ENCODE measurements at places on chromosomes 3 and 15.

DNA sequence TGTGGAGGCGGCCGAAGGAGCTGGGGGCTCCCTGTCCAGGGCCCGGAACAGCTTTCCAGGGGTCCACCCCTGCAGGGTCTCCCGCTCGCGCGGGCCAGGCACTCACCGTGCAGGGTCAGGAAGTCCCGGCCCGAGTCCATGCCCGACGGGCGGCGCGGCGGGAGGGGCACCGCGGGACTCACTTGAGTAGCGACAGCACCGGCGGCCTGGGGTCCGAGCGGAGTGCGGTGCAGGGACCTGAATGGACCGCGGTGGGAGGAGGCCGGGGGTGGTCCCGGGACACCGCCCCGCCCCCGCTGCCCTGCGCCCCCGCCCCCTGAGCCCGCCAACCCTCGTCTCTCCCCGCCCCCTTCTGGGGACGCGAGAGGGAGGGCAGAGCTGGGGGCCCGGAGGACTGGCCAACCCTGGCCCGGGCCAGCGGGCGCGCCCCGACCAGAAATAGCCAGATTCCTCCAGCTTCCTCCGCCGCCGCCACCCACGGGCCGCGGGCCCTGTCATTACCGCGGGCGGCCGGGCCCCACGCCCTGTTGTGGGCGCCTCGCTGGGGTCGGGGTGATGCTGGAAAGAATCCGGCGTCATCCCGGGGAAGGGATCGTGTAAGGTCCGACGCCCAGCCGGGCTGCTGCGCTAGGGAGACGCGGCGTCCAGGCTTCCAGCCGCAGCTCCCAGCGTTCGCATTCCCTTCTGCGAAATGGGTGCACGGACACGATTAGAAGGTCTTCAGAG, at the start of gene PLCD1:
PLCD1 (minus strand) TSS at position 243 of the 726 bp plus-strand sequence; CDS start at position 140, 103 bp downstream.
- no peak for DNase-seq

DNA sequence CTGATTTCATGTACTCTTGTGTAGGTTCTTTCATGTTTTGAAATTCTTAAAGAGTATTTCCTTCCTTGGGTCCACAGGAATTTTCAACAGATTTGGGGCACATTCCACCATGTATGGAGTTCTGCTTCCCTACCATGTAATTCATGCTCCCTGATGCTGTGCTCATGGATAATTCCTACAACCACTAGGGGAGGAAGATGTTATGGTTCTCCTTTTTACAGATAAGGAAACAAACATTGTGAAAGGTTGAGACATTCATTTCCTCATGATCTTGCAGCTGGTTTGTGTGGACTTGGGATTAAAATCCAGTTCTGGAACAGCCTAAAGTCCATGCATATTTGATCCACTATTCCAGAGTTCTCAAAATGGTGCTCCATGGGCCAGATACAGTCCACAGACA, 174.9 kb upstream of the FRMD4B start:
- no peak for DNase-seq

GRCh38 chr3:61807865-61808276, 246.5 kb downstream of the PTPRG start:
- no peak for DNase-seq

GRCh38 chr3:43699864-43700263, 9.1 kb downstream of the ABHD5 start:
- no peak for DNase-seq

- no peak for DNase-seq
Observed at GRCh38 chr15:71888797-71889196, 78.4 kb downstream of the NR2E3 start.

DNA sequence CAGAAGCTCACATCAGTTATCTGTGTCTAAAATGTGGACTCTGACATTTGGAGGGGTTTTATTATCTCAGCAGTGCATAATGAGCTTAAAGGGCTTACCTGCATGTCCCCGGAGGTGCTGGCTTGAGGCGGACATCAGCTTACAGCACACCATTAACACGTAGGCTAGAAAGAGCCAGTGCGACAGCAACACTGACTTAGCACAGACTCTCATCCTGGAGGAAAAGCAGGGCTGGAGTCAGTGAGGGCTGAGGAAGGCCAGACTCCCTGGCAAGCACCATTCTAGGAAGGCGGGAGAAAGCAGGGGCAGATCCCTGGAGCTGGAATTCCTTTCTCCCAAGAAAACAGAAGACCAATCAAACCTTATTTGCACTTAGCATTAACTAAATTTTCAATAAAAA, 51.7 kb downstream of the TAFA4 start:
- DNase-seq: no peak

GRCh38 chr3:107461721-107462120, 61.0 kb upstream of the BBX start:
- no peak for DNase-seq

DNA sequence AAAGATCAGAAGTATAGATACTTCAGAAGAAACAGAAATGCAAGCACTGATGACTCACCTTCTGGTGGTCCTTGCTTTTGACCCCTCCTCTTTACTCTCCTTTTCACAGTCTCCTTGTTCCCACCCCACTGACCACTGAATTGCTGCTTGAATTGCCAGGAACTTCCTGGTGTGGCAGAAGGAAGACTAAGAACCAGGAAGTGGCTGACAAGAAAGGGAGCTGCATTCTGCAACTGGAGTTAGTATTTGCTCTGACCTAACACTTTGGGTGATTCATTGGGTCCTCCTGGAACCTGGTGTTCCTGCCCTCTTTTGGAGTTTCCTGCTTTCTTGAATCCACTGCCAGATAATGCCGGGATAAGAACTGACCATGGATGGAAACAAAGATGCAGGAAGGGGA, 23.0 kb downstream of the KY start:
- DNase-seq: no peak

DNA sequence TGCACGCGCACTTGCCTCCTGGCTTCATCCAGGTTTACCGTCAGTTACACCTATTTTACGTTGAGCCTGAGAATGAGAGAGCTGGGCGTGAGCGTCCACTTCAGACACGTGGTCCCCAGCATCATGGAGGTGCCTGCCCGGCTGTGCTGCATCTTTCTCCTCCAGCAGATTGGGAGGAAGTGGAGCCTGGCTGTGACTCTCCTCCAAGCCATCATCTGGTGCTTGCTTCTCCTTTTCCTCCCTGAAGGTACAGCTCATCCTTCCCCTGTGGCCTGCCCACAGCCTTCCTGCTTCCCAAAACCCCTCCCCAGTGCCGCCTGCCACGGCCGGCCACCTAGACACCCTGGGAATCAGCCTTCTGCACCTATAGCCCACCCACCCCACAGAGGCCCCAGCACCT, 31.6 kb downstream of the SLC22A14 start:
- DNase-seq: no peak

DNA sequence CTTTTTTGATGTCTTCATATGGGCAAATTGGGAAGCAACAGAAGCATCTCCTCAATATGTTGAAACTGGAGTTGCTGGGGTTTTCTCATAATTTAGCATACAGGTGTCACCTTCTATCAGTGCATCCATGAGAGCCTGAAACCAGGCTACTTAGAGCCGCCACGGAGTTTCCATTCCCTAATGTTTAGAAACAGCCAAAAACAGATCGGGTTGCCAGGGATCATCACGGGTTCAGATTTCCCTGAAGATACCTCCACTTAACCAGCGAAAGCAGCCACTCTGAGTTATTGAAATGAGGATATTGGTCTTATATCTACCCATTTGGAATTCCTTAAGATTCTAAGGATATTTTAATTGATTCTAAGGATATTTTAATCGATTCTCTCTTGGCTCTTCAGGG, 14.5 kb downstream of the TERB2 start:
- no peak for DNase-seq

GRCh38 chr15:76134537-76134936, 74.8 kb downstream of the TMEM266 start:
- no peak for DNase-seq

- DNase-seq: no peak
Observed at GRCh38 chr3:63900459-63900858, 11.7 kb downstream of the SCAANT1 start.

DNA sequence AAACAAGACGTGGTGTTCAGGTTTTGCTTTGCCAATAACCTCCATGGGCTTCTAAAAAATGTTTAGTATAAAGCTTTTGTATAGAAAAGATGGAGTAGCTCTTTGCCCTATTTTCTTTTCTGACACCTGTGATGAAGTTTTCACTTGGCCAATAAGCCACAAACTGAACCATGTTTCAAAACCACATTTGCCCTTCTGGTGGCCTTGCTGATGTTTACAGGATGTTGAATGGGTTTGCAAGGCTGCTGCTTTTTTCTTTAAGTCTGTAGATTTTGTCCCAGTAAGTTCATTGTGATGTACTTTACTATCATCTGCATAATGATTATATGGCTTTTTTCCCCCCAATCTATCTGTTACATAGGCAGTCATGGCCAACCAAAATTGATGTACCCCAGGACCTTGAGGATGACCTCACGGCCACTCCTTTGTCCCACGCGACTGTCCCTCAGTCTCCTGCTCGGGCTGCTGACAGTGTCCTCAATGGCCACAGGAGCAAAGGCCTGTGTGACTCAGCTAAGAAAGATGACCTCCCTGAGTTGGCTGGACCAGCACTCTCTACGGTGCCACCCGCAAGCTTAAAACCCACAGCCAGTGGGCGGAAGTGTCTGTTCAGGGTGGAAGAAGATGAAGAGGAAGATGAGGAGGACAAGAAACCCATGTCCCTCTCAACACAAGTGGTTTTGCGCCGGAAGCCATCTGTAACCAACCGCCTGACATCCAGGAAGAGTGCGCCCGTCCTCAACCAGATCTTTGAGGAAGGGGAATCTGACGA, 60.8 kb downstream of the SNRK start:
- DNase-seq: no peak

DNA sequence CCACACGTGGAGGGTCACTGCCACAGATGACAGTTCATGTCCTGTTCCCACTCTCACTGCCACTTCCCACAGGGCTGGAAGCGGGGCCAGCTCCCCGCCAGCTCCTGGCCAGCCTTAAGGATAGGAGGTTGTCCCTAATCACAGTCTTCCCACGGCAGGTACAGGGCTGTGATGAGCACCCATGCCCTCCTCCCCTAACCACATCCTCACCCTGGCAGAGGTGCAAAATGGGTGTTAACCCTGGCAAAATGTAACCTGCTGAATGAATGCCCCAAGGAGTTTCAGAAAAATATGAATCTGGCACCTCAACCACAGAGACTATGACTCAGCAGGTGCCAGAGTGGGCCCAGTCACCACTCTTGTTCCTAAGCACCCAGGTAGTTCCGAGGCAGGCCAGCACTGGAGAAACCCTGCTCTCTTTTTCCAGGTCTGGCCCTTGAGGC, 185.1 kb upstream of the TPM1 start:
- no peak for DNase-seq

DNA sequence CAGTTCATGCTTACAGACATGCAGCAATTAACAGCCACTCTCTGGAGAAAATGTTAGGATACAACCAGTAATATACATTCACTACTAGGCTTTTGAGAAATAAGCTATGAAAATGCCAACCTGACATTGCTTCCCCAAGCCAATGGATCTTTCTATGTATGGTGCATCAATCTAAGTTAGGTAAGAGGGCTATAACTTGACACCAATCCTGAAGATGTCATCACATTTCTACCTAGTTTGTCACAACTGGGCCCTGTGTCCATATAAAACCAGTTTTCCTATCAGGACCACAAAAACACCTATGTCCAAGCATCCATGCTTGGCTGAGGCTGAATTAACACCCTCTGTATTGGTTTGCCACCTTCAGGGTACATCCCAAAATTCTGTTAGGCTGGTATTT, 13.8 kb upstream of the GPX1 start:
- DNase-seq: no peak

Data from activated CD4-positive, CD25-positive, alpha-beta regulatory T cell (primary cell).